Activated CD4-positive, CD25-positive, alpha-beta regulatory T cell treated with anti-CD3 and anti-CD28 coated beads, Interleukin-2, amount 50 U/mL, for 24 hours (primary cell): ENCODE measurements at places on chromosomes 1 and 21.

DNA sequence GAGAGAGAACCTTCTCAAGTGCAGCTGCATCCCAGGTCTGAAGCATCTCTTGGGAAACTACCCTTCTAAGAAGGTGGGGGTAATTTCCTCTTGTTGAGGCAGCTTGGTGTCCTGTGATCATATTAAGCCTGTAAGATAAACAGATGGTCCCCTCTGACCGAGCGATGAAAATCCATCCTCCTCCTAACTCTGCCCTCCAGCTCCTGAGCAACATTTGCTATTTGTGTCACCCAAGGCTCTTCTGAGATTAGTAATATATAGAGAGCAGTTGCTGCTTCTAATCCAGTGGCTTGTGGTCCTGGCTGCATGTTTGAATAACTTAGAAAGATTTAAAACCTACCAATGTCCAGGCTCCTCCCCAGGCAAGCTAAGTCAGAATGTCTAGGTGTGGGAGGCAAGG lies 123.7 kb downstream of the DISC1 start:
- ATAC-seq, result no peak

- ATAC-seq, result no peak
Observed at GRCh38 chr1:17704176-17704575, 51.0 kb upstream of the ACTL8 start.

GRCh38 chr21:45001134-45002095 lies 61.6 kb downstream of the SLX9 start:
- no peak for ATAC-seq

DNA sequence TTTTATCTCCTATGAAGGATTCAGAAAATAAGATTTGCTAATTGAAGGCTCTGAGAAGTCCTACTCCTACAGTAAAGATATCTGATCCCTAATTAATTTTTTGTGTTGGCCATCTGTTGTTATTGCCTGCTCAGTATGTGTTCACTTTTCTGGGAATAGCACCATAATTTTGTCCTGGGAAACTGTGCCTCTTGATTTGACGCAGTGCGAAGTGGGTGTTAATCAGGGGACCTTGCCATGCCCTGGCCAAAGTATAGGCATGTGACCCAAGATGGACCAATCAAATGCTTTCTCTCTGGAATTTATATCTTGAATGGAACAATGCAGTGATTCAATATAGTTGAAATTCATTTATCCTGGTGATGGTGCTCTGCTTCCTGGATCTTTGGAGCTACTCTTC lies 30.4 kb upstream of the GNG12 start:
- ATAC-seq, result no peak

- peak; percentile 26 for ATAC-seq
Observed at GRCh38 chr1:16012590-16013219, 5.1 kb downstream of the HSPB7 start.

DNA sequence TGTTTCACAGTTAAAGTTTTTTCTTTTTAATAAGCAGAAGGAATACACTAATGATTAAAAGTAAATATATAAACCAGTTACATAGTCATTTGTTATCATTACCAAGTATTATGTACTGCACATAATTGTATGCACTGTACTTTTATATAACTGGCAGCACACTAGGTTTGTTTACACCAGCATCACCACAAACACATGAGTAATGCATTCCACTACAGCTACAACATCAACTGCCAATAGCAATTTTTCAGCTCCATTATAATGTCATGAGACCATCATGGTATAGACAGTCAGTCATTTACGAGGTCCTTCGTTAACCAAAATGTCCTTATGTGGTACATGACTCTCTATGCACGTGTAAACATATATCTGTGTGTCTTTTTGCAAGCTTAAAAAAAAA lies 35.2 kb downstream of the SCYL3 start:
- no peak for ATAC-seq

DNA sequence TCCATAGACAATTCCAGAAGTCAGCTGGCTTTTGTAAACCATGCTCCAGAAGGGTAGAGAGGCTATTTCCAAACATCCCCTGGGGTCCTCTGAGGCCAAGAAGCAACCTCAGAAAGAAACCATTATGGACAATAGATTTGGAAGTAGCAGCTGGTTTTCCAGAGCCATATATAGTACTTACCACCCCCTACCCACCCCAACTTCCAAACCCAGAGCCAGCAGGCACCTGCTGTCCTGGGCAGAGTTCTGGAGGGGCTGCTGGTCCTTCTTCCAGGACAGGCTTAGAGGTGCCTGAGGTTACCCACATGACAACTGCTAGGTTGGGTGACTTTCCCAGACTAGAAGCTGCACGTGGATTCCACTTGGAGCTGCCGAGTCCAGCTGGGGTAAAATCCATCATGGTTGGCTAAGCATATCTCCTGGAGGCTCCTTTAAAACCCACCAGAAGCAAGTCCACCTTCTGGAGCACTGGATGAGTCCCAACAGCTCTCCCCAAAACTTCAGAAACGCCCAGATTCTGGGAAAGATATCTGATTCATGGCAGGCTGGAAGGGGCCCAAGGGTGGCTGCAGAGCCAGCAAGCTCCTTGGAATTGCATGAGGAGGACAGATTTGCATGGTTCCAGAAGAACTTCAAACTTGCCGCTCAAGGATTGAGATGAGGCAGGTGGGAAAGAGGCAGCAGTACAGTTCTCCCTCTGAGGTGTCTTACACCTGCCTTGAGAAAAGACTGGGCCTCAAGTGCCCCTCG lies 5.8 kb downstream of the MYCL start:
- no peak for ATAC-seq

GRCh38 chr1:24932725-24933294 lies 2.7 kb upstream of the RUNX3 start:
- ATAC-seq, result no peak

DNA sequence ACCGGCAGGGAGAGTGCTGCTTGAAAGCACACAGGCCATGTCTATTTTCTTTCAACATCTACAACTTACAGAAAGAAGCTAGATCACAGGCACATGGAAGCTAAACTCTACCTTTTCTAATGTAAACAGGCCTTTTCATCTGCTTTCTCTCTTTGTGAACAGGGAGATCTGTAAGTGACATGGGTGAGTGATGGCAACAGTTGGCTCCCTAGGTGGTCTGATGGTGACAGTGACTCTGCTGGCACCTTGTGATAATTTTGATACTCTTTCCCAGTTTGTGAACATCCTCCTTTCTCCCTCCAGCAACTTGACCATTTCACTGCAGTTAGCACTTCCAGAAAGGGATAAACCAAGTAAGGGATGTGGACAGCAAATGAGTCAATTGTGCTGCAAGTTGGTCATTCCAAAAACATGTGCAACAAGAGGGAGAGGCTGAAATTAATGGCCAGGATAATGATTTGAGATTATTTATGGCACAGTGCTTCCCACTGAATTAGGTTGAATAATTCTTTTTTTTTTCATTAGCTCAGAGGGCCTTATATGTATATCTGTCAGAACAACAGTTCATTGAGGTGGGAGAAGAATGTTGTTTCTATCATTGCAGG lies 89.5 kb downstream of the XCL2 start:
- ATAC-seq, result no peak

DNA sequence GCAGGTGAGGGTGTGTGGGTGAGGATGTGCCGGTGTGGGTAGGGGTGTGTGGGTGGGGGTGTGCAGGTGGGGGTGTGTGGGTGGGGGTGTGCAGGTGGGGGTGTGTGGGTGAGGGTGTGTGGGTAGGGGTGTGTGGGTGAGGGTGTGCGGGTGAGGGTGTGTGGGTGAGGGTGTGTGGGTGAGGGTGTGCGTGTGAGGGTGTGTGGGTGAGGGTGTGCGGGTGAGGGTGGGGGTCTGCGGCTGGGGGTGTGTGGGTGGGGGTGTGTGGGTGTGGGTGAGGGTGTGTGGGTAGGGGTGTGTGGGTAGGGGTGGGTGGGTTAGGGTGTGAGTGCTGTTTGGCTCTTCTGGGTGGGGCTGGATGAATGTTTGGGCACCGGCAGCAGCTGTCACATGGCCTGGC lies 241.4 kb upstream of the POTED start:
- no peak for ATAC-seq

DNA sequence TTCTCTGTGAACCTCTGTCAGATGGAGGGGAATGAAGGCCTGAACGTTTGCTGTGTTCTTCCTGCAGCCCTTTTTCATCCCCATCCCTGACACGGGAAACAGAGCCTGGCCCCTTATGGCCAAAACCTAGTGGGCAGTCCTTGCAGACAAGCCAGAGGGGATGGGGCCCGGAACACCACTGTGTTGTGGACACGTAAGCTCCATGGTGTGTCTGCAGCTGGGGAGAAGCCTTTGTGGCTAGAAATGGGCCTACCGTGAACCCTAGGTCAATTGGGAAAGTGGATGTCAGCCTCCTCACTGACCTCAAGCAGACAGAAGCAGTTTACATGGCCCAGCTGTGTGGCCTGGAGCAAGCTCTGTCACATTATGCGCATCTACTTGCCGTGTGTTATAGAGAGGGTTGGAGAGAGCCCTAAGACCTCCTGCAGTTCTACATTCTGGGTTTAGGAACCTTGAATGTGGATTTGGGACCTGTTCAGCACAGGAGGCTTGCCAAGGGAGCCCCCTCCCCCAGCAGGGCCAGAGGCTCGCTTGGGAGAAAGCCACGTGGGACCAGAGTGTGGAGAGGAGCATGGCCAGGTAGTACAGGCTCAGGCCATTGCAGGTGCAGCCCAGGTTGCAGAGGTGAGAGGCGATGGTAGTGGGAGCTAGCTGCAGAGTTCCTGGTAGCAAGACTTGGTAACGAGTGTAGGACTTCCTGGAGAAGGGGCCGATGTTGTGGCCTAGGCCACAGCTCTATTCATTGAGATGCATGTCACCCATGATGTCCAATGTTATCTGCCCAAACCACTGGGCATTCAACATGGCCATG lies 20.7 kb downstream of the PARS2 start:
- ATAC-seq, result no peak

DNA sequence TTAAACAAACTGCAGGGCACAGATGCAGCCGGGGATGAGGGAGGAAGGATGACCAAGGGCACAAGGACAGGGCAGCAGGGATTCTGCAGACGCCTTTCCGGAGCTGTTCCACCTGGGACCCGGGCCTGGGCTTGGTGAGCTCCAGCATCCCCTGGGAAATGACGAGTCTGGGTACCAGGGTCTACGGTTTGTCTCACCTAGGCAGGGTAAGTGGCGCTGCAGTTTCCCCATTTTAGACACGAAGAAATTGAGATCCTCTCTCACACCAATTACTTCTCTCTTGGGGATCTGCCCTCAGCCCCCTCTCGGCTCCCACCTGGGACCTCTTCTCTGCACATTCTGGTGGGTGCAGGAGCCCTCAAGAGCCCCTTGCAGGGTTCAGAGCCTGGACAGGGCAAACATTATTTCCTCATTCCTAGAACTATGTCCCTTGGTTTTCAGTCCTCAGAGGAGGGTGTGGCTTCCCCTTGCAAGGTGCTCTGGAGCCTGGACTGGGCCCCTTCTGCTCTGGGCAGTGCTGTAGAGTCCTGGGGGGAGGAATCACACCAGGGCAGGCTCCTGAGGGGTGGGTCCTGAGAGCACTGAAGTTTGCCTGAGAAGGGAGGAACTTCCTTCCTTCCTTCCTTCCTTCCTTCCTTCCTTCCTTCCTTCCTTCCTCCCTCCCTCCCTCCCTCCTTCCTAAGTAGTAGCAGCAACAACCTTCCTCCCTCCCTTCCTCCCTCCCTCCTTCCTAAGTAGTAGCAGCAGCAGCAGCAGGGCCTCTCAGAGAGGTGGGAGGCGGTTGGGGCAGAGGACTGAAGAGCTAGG lies 16.0 kb downstream of the RAP1GAP start:
- no peak for ATAC-seq

DNA sequence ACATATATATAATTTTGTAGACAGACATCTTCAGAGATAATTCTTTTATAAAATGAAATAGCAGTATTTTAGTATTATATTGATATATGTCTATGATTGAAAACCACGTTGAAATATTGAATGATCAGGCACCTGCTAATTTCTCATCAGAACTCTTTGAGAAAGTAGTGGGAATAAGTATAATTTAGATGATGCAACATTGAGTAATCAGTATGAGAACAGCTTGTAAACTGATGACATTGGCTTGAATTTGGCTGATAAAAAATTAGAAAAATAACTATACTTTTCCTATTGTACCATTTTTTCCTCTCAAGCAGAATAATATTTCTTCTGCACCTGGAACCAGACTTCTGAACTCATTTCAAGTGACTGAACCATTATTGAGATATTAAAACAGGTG lies 1316.8 kb downstream of the NCAM2 start:
- no peak for ATAC-seq

DNA sequence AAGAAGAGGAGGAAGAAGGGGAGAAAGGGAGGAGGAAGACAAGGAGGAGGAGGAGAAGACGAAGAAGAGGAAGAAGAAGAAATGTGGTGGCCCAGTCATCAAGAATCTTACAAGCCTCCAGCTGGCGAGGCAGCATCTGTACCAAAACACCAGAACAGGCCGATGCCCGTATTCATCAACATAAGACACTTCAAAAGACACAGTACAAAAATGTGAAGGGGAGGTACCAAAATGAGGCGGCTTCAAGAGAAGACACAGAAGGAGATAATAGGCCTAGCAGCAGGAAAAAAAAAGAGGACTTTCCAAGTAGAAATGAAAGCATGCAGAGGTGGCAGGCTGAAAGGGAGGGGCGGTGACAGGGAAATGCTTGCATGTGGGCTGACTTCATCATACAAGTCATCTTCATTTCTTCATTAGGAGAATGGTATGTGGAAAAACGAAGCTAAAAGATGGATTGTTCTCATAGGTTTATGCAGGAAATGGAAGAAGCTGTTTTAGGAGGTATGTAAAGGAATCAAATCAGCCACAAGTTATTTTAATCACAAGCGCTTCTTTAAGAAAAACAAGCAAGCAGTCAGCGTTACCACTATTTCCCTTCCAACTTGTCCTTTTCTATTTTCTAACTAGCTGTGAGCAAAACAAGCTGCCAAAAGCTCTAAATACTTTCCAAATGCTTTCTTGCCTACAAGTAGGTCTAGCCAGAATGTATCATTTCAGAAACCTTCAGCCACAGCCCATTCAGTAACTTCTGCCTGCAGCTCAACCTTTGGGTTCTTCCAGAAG lies 192.3 kb downstream of the SLC45A1 start:
- peak; percentile 81 for ATAC-seq

GRCh38 chr1:233879841-233880240 lies 24.6 kb upstream of the SLC35F3 start:
- no peak for ATAC-seq

GRCh38 chr1:107291987-107292386 lies 151.1 kb downstream of the NTNG1 start:
- no peak for ATAC-seq

DNA sequence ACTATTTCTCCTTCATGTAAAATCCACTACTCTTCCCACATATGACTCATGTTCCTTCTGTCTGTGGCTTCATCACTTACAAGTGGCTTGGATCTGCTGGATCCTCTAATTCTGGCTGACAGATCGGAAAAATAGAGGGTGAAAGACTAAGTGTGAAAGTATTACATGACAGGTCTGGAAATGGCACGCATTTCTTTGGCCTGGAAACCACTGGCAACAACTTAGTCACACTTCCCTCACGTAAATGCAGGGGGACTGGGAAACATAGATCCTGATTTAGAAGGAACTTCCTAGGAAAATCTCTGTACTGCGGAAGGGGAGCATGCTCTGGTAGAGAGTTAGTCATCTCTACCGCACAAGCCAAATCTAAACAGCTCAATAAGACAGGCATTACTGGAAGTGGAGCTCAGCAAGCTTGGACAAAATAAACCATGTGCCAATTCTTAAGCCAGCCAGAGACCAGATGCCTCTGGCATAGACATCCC lies 305.4 kb upstream of the PTBP2 start:
- ATAC-seq, result no peak
